ENCODE measurements at places on chromosomes 2 and 18.

GRCh38 chr2:152826581-152827279, 108.3 kb downstream of the ARL6IP6 start:
- DNase-seq: no peak

DNA sequence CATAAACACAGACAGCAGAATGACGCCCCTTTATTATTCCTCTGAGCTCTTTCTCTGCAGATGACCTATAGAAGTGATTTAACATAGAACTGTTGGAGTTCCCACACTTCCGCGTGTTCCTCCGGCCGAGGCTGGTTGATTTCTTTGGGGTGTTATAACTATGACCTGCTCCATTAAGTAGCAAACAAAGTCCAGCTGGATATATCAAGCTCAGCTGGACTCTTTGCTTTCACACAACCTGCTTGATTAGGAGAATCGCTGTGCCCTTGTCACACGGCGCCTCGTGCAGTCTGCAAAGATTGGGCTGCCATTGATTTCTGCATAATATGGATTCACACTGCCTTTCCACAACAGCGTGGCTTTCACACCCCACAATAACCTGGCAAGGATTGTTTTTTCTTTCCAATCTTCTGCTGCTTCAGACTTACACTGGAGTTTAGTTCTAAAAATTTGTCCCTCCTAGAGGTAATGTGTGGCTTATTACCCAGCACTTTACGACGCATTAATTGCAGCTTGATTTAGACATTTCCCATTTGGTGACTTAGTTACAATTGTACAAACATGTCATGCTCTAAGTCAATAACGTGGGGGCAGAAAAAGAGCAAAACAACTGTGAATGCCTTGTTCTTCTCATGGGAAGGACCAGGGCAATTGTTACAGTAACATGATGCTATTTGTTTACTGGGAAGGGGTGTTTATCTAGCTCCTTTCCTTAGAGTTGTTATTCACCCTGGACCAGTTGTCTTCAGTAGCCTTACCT, 485.7 kb downstream of the TXNL1 start:
- DNase-seq: no peak

GRCh38 chr2:143954186-143954585, 565.7 kb downstream of the ZEB2 start:
- no peak for DNase-seq

DNA sequence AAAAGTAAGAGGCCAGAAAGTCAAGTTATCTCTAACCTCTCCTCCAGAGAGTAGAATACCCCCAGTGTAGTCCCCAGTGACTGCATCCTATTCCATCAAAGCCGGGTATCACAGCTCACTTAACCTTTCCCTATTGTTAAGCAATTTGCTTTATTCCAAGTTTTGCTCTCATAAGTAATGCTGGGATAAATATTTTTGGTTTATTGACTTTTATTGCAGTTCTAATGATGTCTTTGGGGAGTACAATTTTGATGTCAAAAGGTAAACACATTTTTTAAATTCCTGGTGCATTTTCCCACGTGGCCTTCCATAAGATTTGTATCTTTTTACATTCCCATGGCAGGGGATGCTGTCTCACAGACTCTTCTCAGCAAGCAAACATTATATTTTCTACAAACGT, 43.3 kb downstream of the CMPK2 start:
- no peak for DNase-seq

DNA sequence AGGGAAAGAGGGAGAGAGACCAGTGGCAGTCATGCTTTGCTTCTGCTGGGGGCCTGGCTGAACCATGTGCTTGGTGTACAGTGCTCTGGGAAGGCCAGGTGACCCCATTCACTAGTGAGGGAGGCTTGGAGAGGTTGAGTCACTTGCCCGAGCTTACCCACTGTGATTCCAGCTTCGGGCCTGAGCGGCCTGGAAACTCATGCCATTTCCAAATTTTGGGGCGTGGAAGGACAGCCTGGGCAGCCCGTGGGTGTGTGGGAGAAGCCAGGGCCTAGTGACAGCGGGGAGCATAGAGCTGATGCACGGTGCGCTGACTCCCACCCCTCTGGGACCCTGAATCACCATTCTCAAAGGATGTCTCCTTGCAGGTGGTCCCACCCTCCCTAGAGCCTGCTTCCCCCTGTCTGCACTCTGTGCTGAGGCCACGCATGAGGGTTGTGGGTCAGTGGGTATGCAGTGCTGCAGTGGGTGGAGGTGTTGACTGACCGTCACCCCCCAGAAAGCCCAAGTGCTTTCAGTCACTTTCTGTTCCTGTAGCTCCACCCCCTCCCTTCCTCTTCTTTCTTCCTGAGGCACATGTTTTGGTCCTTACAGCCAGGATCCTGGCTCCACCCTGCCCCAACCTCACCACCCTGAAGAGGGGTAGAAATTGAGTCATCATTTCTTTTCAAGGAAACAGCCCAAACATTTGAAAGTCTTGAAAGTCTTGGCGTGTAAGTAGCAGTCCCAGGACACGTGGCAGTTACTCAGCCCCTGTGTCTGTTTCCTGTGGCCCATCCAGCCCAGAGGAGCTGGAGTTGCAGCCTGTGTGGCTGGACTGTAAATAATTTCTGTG, 69.3 kb upstream of the MCFD2 start:
- DNase-seq: peak; percentile 10

DNA sequence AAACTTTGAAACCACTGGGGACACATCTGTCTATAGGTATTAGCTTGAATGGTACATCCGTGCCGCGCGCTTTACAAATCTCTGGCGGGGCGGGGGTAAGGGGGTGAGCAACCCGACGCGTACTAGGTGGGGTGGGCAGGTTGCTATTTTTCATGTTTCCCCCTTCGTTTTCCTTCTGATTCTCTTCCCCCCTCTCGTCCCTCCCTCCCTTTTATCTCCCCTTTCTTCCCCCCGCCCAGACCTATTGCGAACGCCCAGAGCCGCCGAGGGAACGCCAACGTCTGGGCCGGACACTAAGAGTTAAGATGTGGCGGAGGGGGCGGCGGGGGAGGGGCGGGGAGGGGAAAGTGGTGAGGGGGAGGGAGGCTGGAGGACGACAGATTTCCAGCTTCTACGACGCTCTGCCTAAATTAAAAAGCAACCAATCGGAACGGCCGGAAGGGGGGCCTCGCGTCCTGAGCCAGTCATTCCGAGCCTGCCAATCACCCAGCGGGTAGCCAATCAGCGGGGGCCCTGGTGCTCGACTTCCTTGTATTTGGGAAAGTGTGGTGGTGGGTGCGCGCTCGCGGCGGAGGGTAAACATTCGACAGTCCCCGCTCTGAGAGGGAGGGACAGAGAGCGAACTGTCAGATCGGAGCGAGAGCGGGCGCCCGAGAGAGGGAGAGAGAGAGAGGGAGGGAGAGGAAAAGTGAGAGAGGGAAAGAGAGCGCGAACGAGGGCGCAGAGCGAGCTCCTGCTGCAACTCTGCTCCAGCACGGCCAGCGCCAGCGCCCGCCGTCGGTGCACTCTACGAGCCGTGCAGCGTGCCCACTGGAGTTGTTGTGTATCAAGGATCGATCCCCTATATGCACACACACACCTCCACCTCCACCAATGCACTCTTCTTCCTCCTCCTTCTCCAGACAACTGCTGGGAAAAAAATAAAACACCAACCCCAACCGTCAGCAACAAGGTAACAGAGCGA, at the start of gene POU3F3:
POU3F3 (plus strand) TSS at position 582 of the 964 bp plus-strand sequence. CDS start 1,396 bp downstream, outside the sequence.
- no peak for DNase-seq

Measured in activated T-helper 1 cell treated with anti-CD3 and anti-CD28 coated beads, Interleukin-2, amount 50 U/mL, for 16 hours (primary cell).